CD4-positive, alpha-beta T cell treated with Interleukin-21 for 1 hour (primary cell): ENCODE measurements at places on chromosomes 1 and 21.

- no peak for DNase-seq
Measured at GRCh38 chr1:41404308-41404761, 43.1 kb downstream of the FOXO6 start.

- no peak for DNase-seq
Measured at GRCh38 chr1:10676963-10677362, 119.5 kb downstream of the CASZ1 start.

GRCh38 chr21:26226724-26227123, 56.2 kb upstream of the APP start:
- DNase-seq = no peak

GRCh38 chr1:233904633-233905415, at the start of gene SLC35F3:
TSS of gene SLC35F3 (plus strand) at chr1:233904676.
- DNase-seq = no peak

DNA sequence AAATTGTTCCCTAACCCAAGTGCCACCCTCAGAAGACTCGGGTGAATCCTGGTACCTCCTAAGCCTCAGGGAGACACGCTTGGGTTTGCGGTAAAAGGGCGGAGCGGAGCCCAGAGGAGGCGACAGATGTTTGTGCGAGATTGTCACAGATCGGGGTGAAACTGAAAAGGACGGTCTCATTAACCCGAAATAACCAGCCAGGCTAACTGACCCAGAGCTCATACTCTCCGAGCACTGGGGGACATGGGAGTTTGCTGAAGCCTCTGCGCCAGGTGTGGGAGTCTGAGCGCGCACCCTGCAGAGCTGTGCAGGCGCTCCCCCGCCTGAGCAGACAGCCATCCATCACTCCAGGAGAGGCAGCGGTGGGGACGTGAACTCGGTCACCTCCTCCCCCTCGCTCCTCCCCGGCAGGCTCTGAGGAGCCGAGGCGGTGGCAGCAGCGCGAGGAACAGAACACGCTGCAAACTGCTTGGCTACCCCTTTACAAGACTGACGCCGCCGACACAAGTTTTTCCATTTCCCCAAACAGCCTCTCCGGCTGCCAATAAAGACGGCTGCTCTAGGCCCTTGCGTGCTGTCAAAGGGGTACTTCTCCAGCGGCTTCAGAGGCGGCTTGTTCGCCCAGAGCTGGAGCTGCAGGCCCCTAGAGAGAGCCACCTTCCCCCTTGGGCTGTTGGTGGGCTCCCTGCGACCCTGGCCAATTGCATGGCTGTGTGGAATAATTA, 43.5 kb downstream of the RRAGC start:
- DNase-seq = no peak

- no peak for DNase-seq
Measured at GRCh38 chr1:163144418-163144817, 58.3 kb downstream of the RGS5 start.

GRCh38 chr1:153771841-153772593, 3.2 kb upstream of the SLC27A3 start:
- DNase-seq = no peak

DNA sequence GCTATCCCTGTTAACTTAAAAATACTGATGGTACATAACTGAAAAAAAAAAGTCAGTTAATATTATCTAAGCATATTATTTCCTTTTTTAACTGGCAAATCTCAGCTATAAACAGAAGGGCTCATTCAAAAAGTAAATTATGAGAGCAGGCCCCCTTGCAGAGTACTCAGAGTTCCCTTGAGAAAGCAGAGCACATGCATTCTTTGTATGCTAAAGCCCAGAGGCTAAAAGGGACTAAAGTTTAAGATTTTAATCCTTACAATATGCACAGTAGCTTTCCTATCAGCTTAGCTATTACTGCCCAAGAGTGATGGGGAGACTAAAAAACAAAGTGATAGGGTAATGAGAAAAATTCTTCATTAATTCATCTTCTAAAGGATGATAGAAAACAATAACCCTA, 18.5 kb downstream of the SLC16A1 start:
- no peak for DNase-seq

DNA sequence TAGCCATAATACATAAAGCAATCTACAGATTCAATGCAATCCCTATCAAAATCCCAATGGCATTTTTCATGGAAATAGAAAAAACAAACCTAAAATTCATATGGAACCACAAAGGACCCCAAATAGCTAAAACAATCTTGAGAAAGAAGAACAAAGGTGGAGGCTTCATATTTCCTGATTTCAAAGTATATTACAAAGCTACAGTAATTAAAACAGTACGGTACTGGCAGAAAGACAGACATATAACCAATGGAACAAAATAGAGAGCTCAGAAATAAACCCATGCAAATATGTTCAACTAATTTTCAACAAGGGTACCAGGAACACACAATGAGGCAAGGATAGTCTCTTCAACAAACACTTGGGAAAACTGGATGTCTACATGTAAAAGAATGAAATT, 87.0 kb downstream of the DENND1B start:
- no peak for DNase-seq

- no peak for DNase-seq
Measured at GRCh38 chr1:230195199-230195598, 128.2 kb downstream of the GALNT2 start.

DNA sequence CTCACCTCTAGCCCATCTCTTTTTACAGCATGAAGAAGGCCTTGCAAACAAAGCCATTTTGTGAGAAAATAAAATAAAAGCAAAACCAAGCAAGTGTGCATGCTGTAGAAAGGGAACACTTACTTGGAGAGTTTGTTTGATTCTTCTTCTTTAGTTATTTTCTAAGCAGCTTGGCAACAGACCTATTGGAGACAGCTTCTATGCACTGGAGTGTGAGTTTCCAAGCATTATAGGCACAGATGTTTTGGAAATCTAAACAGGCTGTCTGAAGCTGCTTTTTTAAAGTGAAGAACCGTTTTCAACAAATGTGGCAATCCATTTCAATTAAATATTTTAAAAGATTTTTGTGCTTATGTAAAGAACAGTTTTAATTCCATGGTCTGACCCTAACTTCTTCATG, 76.6 kb downstream of the NGF start:
- no peak for DNase-seq

- DNase-seq = no peak
Measured at GRCh38 chr21:15496911-15497310, 232.9 kb upstream of the USP25 start.

DNA sequence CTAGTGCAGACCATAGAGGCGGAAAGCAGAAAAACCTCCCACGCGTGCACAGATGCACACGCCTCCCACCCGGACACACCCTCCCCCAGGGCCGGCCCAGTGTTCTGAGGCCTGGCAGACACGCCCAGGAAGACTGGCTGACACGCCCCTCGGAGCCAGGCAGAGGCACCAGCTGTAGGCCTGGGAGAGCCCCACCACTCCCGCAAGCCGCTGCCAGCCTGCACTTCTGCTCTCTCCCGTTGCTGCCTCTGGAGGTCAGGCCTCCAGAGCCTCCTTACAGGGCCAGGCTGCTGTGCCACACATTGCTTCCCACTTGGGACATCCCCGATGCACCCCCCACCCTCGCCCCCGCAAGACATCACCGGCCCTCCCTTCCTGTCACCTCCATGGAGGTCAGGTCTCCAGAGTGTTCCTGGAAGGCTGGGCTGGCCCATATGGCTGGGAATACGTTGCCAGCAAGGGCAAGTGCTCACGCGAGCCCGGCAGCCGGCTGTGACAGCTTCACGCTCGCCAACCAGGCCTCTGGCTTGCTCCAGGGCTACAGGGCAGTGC, 40.4 kb downstream of the CASZ1 start:
- peak; percentile 77 for DNase-seq

DNA sequence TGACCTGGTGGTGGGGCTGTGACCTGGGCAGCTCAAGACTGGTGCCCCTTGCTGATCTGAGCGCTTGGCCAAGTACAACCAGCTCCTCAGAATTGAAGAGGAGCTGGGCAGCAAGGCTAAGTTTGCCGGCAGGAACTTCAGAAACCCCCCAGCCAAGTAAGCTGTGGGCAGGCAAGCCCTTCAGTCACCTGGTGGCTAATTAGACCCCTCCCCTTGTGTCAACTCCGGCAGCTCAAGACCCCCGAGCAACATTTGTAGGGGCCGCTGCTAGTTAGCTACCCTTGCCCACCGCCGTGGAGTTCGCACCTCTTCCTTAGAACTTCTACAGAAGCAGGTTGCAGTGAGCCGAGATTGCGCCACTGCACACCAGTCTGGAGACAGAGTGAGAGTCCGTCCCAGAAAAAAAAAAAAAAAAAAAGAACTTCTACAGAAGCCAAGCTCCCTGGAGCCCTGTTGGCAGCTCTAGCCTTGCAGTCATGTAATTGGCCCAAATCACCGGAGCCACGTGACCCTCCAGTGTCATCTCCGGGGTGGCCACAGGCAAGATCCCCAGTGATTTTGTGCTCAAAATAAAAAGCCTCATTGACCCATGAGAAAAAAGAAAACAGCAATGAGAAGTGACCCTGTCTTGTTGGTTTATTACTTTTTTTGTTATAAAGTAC, 39.3 kb upstream of the LGALS8 start:
- no peak for DNase-seq

DNA sequence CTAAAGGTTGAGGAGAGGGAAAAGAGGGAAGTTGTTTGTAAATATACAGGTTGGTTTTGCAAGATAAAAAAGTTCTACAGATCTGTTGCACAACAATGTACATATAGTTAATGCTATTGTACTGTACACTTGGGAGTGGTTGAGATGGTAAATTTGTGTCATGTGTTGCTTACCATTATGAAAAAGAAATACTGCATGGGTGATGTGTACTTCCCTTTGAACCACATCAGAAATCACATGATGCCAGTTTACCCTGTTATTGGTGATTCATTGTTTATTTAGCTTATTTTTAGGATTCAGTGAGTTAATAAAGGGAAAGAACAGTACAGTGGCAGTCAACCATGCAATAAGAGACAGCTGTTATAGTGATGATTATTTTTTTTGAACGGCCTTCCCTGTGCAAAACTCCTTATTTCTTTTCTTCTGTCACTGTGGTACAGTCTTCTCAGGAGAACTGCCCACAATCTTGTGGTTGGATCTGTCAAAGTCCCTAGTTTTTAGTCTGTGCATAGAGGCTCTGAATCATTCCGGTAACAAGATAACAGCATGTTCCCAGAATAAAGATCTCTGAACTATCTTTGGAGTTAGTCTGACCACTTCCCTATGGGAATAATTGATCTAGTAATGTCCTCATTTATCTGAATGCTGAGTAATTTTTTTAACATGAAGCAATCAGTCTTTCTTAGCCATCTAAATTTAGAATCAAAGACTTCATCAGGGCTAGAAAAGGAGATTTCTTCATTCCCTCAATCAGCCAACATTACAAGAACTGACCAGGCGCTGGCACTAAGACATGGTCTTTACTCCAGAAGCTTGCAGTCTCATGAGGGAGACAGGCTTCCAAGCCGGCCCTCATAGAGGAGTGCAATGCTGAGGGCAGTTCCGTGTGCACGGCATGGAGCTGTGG, 84.2 kb downstream of the SH3GLB1 start:
- DNase-seq = peak; percentile 5

GRCh38 chr1:65955503-65955902, 162.8 kb downstream of the PDE4B start:
- DNase-seq = no peak

DNA sequence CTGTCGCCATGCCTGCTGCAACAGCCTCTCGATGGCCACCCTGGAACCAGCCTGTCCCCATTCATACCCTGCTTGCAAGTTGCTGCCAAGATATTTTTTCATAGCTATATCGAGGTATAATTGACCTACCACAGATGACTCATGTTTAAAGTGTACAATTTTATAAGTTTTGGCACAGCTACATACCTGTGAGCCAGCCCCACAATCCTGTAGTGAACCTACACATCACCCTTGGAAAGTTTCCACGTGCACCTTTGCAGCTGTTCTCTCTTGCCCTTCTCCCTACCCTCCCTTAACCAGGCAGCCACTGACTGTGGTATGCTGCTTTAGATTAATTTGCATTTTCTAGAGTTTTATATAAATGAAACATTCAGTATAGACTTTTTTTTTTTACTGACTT, 23.0 kb upstream of the KCNJ6 start:
- no peak for DNase-seq

GRCh38 chr1:111604931-111605330, 14.7 kb upstream of the RAP1A start:
- DNase-seq = no peak

- DNase-seq = no peak
Measured at GRCh38 chr1:84086189-84086588, 57.9 kb upstream of the PRKACB start.

- DNase-seq = no peak
Measured at GRCh38 chr1:110049801-110050601, 15.6 kb downstream of the STRIP1 start.

DNA sequence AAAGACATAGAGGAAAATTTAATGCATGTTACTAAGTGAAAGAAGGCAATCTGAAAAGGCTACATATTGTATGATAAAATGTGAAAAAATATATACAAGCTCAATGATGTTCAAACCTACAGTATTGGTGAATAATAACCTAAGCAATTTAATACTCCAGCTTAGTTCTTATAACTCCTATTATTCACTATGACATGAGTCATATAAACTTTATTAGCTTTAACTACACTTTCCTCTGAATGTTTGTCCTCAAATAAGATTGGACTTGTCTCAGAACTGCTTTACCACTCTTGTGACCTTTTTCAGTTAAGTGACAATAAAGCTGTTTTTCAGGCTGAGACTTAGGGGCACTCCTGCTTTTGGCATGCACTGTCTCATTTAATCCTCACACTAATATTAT, 50.9 kb downstream of the CNST start:
- no peak for DNase-seq

GRCh38 chr1:219220945-219221344, 47.3 kb downstream of the LYPLAL1 start:
- no peak for DNase-seq

DNA sequence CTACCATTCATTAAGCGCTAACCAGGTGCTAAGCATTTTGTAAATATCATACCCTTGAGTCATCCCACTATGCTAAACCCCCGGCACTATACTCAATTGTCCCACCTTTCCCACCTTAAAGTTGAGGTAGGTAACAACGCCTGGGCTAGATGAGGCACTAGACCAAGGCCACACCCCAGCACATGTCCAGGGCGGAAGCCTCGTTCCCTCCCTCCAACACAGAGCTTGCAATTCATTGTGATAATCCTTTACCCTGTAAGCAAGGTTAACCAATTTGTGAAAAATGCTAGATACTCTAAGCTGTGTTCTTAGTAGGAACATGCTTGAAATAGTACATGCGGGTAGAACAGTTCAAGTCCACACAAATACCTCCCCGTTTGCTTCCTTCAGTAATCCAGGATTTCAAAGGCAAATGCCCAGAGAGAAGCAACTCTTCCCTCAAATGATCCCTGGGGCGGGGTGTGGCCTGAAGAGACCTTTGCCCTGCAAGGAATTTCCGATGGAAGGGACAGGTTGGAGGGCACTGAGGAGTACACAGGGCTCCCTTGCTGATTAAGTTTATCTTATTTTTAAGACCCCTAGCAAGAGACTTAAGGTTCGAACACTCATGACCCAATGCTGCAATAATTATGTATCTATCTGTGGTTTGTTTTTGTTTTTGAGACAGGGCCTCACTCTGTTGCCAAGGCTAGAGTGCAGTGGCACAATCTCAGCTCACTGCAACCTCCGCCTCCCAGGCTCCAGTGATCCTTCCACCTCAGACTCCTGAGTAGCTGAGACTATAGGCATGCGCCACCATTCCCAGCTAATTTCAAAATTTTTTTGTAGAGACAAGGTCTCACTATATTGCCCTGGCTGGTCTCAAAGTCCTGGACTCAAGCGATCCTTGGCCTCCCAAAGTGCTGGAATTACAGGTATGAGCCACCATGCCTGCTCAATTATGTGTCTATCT, 2.6 kb downstream of the RSPH1 start:
- DNase-seq = no peak
